Brain microvascular endothelial cell (primary cell): ENCODE measurements at places on chromosomes 12 and 14.

DNA sequence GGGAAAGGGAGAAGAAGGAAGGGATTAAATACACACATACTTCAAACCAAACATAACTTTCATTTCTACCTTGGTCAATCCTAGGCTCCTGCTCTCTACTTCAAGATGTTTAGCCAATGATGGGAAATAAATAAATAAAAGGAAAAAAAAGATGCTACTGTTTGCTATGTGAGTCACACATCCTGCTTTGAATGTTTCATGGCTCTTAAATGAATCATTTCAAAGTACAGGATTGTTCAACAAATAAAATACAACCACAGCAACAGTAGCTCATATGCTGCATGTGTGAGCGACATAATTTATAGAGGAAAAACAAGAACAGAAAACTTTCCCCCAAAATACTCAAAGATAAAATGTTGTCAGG, 54.3 kb upstream of the NPFF start:
- DNase-seq = peak; percentile 67

GRCh38 chr14:51079489-51079888, 15.4 kb downstream of the TRIM9 start:
- DNase-seq = no peak

- no peak for DNase-seq
Measured at GRCh38 chr12:103930787-103931735, 851 bp downstream of the HSP90B1 start.

GRCh38 chr14:96084796-96085195, 45.6 kb downstream of the C14orf132 start:
- DNase-seq = no peak

- peak; percentile 25 for DNase-seq
Measured at GRCh38 chr14:21846227-21846885, 172.7 kb upstream of the OR4E1 start.

DNA sequence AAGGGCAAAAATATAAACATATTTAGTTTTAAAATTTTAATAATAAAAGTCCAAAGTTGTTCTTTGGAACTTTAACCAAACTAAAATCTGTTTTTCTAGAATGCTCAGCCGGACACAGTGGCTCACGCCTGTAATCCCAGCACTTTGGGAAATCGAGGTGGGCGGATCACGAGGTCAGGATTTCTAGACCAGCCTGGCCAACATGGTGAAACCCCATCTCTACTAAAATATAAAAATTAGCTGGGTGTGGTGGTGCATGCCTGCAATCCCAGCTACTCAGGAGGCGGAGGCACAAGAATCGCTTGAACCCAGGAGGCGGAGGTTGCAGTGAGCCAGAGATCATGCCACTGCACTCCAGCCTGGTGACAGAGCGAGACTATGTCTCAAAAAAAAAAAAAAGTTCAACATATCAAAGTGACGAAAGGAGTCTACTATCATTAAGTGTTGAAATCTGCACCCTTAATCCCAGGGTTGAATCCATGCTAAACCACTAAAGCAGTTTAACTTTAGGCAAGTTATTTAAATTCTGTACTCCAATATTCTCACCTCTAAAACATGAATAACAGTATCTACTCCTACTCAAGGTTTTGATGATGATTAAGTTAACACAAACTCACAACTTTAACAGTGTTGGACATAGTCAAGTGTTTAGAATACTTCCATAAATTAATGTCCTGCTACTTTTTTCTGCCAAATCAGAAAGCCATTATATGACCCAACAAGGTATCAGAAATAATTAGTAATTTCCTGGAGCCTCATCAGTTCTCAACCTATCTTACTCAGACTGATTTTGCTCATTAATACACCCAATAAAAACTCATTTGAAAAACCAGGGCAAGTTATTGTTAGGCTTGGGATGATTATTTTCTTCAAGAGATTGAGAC, 11.0 kb downstream of the HNRNPC start:
- DNase-seq = no peak

GRCh38 chr12:2052826-2053678, at the start of gene CACNA1C:
Gene CACNA1C, plus strand, starts transcription at chr12:2052987. Its CDS starts 576 bp downstream, at chr12:2053563.
- DNase-seq = no peak

DNA sequence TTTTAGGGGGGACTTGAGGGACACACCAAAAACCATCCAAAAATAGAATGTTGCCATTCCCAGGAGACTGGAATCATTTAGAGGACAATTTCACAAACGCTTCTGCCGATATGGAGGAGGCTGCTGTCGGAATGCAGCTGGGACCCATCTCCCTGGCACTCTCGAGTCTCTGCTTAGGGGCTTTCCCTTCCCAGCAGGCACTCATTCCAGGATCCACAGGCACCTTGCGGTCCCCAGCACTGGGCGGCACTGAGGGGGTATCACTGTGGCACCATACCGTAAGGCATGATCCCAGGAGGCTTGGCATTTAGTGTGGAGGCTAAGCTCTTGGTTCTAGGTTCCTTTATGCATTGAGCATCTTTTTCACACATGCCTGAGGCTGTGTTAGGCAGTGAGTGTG, 36.6 kb upstream of the LTBP2 start:
- no peak for DNase-seq

DNA sequence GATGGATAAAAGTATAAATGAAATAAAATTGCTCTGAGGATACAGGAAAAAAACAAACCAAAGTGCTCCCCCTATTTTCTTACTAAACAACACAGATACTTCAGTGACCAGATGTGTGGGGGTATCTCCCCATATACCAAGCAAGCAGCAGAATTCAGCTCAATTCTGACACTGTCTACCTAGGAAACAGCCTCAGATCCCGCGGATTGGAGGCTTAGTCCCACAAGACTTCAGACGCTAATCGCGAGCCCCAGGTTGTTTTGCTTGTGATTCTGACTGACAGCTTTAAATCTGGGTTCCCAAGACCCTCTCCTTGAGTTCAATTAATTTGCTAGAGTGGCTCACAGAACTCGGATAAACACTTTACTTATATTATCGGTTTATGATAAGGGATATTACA, 17.3 kb downstream of the NFKBIA start:
- DNase-seq = no peak

DNA sequence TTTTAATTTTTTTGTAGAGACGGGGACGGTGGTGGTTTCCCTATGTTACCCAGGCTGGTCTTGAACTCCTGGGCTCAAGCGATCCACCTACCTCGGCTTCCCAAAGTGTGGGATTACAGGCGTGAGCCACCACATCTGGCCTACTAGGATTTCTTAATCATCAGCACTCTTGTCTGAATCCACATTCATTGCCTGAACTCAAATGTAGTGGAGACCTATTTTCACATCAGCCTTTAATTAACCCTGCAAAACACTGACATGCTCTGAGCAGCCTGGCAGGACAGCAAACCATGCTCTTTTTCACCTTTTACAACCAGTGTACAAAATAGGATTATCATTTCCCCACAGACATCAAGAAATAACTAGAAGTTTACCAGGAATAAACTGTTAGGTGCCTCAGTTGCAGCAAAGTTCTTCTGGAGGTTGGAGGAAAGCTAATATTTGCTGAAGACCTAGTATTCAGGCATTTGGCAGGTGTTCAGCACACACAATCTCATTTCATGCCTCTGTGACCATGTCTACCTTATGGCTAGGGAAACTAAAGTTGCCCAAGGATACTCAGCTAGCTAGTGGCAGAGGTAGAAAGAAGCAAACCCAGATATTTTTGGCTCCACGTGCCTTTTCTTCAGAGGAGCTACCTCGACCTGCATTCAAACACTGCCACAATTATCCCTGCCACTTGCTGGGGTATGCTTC, 37.7 kb downstream of the CFL2 start:
- DNase-seq = no peak

- no peak for DNase-seq
Measured at GRCh38 chr12:117872546-117873169, 96.1 kb downstream of the KSR2 start.

DNA sequence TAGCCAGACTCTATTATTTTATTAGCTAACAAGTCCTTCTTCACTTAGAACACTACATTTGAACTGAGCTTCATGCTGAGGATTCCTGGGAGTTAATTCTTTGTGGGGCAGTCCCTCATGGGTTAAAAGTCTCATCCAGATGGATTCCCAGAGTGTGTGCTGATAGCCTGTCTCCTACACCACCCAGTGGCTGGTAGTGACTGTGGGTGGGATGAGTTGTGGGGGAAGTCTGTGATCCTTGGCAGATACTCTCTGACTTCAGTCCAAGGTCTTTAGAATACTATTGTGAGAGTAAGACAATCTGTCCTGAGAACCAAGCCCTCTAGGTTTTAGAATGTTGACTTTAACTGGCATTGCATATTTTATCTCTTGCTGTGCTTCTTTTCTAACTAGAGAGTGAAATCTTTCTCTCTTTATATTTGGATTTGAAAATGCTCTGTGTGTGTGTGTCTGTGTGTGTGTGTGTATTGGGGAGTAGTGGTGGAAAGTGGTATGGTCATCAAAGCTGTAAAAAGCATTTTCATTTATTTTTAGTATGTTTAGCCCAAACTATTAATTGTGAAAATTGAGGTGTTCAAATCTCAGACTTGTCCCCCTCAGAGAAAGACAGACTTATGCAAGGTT, 37.3 kb downstream of the AKAP6 start:
- peak; percentile 69 for DNase-seq

- DNase-seq = no peak
Measured at GRCh38 chr12:42343721-42344120, 17.8 kb downstream of the PPHLN1 start.

- no peak for DNase-seq
Measured at GRCh38 chr14:20048202-20048601, 11.6 kb upstream of the OR4L1 start.

DNA sequence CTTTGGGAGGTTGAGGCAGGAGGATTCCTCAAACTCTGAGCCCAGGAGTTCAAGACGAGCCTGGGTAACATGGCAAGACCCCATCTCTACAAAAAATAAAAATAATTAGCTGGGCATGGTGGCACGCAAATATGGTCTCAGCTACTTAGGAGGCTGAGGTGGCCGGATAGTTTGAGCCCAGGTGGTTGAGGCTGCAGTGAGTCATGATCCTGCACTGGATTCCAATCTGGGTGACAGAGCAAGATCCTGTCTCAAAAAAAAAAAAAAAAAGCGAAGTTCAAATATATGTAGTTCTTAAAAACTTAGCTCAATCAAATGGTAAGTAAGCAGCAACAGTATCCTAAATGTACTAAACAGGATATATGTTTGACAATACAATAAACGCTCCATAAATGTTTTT, 85.5 kb upstream of the SSTR1 start:
- no peak for DNase-seq

- no peak for DNase-seq
Measured at GRCh38 chr12:4960547-4960946, 50.8 kb downstream of the KCNA1 start.

- peak; percentile 98 for DNase-seq
Measured at GRCh38 chr12:108850854-108851573, 6.4 kb downstream of the SSH1 start.

- DNase-seq = no peak
Measured at GRCh38 chr12:66446276-66446675, 144.0 kb downstream of the HELB start.

DNA sequence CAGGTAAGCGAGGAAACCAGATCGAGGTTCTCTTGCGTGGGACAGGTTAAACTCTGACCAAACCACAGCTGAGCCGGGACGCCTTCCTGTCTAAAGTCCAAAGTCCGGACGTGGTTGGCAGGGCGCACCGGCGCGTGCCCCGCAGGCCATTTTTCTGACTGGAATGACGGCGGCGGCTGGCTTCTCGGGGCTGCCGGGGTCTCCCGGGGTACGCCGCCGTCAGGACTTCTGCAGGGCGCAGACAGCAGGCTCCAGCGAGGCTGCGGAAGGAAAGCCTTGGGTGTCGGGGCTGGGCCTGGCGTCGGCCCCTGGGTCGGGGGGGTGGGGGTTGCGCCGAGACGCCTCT, 32.8 kb downstream of the MIA2 start:
- DNase-seq = peak; percentile 32

DNA sequence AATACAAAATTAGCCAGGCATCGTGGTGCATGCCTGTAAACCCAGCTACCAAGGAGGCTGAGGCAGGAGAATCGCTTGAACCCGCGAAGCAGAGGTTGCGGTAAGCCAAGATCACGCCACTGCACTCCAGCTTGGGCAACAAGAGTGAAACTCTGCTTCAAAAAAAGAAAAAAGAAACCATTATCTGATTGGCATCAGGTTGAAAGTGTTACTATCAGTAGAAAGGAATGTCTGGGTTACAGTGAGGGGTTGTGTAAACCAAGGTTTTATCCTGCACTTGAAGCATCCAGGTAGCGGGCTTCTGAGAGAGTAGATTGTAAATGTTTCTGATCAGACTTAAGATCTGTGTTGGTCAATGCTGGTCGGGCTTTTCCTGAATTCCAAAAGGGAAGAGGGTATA, 14.1 kb upstream of the OXA1L start:
- no peak for DNase-seq

DNA sequence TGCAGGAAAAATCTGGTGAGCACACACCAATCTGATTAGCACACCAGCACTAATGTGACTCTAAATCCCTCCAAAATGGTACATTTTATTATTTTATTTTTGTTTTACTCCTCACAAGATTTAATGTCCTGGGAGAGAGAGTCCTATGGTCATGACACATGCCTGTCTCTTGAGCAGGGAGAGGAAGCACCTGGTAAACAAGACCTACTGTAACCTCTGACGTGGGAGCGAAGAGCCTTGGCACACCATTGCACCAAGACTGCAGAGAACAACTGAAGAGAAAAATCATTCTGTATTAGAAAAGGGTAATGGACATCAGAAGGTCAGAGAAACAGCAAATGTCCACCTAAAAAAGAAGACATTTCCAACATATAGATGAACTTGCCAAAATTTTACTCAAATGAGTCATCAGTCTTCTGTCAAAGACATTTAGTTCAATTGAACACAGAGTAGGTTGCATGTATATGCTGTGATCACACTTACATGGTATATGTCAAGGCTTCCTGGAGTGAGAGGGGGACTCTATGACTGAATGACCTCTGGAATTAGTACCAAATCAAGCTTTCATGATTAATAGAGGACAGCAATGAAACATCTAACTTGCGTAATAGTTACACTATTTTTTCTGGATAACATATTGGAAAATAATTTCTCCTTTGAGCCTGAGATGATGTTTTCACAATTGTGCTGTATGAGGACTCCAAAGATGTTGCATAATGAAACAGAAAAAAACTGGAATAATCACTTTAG, 186.9 kb upstream of the FLRT2 start:
- no peak for DNase-seq

- peak; percentile 53 for DNase-seq
Measured at GRCh38 chr14:71113376-71113775, 206.1 kb downstream of the PCNX1 start.

DNA sequence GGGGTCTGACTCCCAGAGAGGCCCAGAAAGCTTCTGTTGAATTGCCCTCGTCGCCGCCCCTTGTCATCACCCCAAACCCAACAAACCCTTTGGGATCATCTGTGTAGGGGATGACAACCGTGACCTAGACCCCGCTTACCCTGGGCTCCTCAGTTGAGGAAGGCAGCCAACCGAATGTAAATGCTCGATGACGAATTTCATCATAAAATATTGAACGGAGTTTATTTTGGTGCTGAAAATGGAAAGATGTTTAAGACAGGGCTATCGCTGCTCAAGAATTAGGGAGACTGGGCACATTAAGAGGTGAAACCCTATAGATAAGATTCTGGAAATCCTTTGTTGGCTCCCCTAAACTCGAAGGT, 512 bp downstream of the ACTR10 start:
- DNase-seq = no peak

GRCh38 chr14:102696856-102697495, 80.3 kb upstream of the TRAF3 start:
- DNase-seq = no peak

- DNase-seq = peak; percentile 24
Measured at GRCh38 chr12:67155863-67156262, 113.3 kb upstream of the CAND1 start.
